CD4-positive, alpha-beta T cell (primary cell): ENCODE measurements at places on chromosomes 3 and 15. TPM values are rescaled to one million over a fixed set of nuclear protein-coding genes. Genes with fewer than 3 reads are reported as not detected.

PRR20G gene
- total RNA-seq = not detected

- peaks cover 7% of the 10 kb centered on the region for H3K4me1 ChIP-seq
- no peak within 1 kb of the TSS for H3K27ac ChIP-seq
- H3K27me3 ChIP-seq = peaks cover 19% of the 10 kb centered on the region
- H3K36me3 ChIP-seq = no peaks in the 10 kb centered on the region
- H3K4me3 ChIP-seq = peak within 1 kb of the TSS; percentile 41
These were observed at the start of gene LARP6 for GRCh38 chr15:70853973-70854665. LARP6 (minus strand) TSS chr15:70854157; CDS start chr15:70854088, 69 bp downstream.

- no peak for DNase-seq
- no peaks in the 10 kb centered on the region for H3K4me1 ChIP-seq
- H3K27me3 ChIP-seq = no peaks in the 10 kb centered on the region
- H3K36me3 ChIP-seq = no peaks in the 10 kb centered on the region
- H3K4me3 ChIP-seq = no peak overlapping the region
These were observed 25.2 kb downstream of the CORO2B start for GRCh38 chr15:68603951-68604350.

DNA sequence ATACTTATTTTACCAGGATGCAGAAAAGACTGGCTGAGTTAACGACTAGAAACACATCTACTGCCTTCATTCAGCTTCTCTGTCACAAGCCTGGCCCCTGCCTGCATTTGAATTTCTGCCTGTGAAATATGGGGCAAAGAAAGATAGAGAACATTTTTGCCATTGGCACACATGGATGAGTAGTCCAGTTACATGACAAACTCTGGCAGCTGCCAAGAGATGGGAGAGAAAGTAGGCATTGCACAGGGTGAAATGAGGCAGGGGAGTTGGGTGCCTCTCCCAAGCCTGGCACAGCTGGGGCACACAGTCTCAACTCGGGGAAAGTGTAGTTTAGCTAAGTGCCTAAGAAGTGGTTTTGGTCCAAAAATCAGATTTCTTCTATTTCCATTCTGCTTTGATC lies 24.0 kb downstream of the ANXA2 start:
- no peak overlapping the region for H3K27ac ChIP-seq
- H3K4me1 ChIP-seq = peaks cover 8% of the 10 kb centered on the region
- H3K4me3 ChIP-seq = no peak overlapping the region
- no peak for DNase-seq
- peaks cover 57% of the 10 kb centered on the region for H3K36me3 ChIP-seq

- H3K4me3 ChIP-seq = no peak overlapping the region
- H3K4me1 ChIP-seq = no peaks in the 10 kb centered on the region
- H3K36me3 ChIP-seq = no peaks in the 10 kb centered on the region
- no peaks in the 10 kb centered on the region for H3K27me3 ChIP-seq
These were observed 38.6 kb upstream of the TSEN2 start for GRCh38 chr3:12445523-12446240.
